EL (cell line): ENCODE measurements at places on chromosomes 12 and 14.

DNA sequence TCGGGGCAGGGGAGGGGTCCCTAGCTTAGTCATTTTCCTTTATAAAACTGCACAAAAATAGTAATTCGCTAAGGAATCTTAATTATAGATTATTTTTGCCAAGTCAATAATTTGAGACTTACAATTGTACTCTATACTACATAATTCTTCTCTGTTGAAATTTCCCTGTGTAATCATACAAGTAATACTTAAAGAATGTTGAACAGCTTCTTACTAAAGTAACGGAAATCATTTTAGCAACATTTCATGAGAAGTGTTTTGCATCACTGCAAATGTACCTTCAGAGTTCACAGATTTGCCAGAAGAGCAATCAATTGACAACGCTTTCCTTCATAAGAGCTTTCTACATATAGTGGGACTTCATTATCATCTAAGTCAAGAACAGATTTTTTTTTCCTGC is 7.9 kb upstream of the GNG2 start:
- no peak for DNase-seq

GRCh38 chr12:120999191-121000120 is 16.8 kb downstream of the C12orf43 start:
- no peak for DNase-seq

- no peak for DNase-seq
Measured at GRCh38 chr12:80017261-80017870, 82.0 kb upstream of the OTOGL start.

DNA sequence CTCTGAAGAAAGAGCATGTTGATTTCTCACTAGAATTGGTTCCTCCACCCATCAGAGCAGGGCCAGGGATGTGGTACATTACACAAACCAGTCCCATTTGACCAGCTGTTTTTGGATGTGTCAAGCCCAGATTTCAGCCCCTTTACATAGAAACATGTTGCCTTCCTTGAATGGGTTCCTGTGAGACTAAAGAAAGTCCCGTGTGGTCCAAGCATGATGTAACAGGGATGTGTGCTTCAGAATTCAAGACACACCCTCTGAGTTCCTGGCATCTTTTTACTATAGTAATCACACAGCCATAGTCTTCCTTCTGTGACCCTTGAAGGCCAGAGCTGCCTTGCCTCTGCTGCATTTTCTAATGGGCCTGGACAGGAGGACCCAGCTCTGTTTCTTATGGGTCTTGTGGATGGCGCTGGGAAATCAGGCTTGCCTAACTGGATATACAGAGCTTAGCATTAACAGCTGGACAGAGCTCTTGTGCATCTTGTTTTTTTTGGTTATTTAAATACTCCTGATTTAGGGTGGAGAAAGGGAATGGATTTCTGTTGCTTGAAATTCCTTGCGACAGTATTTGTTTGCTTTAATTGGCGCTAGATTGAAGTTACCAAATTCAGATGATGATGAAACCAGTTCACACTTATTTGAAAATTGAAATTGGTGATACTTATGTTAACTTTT is 341.0 kb downstream of the ZFP36L1 start:
- no peak for DNase-seq

DNA sequence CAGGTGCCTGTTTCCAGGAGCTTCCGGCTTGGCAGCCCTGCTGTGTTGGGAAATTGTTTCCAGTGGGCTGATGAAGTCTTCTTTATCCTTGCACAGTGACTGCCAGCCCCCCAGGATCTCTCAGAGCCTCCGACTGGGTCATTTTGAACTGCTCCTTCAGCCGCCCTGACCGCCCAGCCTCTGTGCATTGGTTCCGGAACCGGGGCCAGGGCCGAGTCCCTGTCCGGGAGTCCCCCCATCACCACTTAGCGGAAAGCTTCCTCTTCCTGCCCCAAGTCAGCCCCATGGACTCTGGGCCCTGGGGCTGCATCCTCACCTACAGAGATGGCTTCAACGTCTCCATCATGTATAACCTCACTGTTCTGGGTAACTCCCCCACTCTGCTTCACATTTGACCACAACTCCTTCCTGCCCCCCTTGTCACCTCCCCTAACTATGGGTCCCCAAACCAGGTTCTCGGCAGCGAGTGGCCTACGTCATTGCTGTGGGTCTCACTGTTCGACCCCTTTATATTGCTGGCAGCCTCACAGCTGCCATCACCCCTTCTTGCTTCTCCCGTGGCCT is 2.3 kb downstream of the LAG3 start:
- no peak for DNase-seq

DNA sequence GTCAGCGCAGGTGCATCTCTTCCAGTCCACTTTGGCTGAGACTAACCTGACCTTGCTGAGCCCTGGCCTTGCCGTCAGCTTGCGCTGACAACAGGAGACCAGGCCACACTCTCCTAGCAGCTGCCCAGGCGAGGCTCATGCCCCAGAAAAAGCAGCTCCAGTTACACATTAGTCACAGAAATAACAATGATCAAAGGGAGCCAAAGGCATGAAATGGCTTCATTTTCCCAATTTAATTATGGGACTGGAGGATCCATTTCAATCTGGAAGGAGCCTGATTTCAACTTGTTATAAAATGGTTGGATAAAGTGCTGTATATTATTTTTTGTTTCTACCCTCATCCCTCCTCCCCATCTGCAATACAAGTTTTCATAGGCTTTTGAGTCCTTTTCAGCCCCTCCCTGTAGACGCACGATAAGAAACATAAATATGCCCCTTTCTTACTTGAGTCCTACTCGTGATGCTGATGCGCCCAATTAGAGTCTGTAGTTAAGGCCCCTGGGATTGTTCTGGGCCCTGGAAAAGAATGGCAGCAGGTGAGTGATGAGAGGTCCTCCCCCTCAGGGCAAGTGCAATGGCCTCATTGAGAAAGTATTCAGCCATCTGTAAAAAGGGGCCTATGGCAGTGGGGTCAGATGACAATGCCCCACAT is 376.0 kb downstream of the C12orf75 start:
- DNase-seq = peak; percentile 77

GRCh38 chr12:11881835-11882234 is 188.9 kb upstream of the BCL2L14 start:
- no peak for DNase-seq

DNA sequence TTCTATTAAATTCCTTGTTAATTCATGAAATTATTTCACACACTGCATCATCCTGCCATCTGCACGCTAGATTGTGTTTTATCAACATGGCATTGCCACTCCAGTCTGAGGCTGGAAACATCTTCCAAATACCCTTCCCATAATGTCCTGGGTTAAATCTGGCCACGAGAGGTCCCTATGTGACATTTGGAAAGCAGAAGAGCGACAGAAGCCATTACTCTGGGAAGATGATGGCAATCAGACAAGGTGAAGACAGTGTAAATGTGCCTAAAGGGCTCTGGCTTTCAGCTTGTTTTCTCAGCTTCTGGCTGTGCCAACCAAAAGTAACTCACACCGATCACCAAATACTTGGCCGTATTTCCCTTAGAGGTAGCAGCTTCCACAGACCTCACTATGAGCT is 144.8 kb downstream of the CAPZA3 start:
- no peak for DNase-seq

DNA sequence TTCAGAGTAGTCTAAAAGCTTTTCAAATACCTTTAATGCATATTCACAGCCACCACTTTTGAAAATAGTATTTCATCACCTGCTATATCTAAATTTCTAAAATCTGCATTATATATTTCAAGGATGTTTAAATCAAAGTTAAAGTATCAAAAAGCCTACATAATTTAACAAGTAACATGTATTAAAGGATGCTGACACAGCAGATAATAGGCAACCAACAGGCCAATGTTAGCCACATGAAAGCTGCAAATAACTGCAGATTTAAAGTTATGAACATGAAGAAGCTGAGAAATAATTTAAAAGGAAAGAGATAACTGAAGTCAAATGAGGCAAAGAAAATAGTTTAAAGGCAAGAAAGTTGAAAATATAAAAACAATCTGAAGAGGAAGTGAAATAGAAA is 39.8 kb upstream of the NELL2 start:
- DNase-seq = no peak

GRCh38 chr12:95349291-95349690 is 124.7 kb upstream of the METAP2 start:
- DNase-seq = no peak

- no peak for DNase-seq
Measured at GRCh38 chr12:82015623-82016347, 256.6 kb upstream of the PPFIA2 start.

GRCh38 chr14:65879248-65880009 is 466.9 kb downstream of the FUT8 start:
- DNase-seq = peak; percentile 16

- DNase-seq = no peak
Measured at GRCh38 chr14:94126800-94127199, 2.6 kb downstream of the IFI27L2 start.

GRCh38 chr12:41709463-41710285 is 435.0 kb downstream of the GXYLT1 start:
- DNase-seq = peak; percentile 2

DNA sequence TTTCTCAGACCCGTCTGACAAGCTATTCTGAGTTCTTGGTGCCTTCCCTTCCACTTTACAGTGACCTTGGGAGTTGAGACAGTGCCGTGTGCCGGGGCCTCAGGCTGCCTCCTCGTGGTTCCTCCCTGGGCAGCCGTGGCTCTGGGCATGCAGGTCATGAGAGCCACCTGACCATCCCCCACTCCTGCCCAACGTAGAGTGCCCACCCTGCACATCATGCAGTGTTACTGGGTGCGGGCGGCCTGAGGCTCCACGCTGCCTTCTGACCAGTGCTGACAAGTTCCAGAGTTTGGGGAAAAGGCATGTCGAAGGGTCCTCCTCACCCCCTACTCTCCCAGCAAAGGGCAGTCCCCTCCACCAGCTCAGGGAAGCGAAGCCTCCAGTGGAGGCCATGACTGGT is 190.5 kb downstream of the TSPAN9 start:
- DNase-seq = no peak

- DNase-seq = no peak
Measured at GRCh38 chr12:124332900-124333299, 38.0 kb downstream of the RFLNA start.

GRCh38 chr14:104144911-104145825 is 6.8 kb downstream of the KIF26A start:
- no peak for DNase-seq

DNA sequence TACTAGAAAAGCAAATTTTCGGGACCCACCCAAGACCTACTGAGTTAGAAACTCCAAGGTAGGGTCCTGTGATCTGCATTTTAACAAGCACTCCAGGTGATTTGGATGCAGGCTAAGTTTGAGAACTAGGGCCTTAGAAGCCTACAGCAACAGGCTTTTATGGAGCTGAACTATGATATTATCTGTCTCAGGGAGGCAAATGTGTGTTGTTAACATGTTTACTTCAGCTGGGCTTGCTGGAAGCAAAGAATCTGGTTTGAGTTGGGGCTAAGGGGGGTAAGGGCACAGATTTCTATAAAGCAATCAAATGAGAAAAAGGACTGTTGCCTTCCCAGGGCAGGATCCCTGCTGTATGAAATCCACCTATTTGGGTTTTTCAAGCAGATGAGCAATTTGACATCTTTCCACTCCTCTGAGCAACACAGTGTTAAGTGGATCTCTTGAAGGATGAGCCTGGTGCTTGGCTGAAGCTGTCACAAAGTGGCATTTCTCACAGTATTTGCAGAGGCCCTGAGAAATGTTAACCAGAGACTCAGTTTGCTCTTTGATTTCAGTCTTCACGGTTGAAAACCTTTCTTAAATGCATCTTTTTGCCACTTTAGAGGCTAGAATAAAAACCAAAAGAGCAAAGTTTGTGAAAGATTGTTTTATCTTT is 36.2 kb upstream of the SOCS2 start:
- no peak for DNase-seq

GRCh38 chr12:83537428-83538053 is 850.8 kb downstream of the TMTC2 start:
- DNase-seq = no peak

DNA sequence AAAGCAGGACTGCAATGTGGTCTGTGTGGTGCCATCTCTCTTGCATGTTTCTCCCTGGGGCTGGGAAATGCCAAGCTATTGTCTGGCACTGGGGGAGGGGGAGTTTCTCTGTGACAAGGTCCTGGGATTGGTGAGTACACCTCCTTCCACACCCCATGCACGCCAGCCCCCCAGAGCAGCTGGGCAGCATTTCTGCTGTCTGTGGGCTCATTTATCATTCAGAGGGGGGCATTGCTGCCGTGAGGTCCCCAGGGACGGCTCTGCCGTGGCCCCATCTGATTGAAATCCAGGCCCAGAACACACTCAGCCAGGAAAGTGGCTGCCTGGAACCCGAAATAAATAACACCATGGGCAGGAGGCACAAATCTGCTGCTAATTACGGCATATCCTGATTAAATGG is 12.6 kb upstream of the FAM222A start:
- no peak for DNase-seq

DNA sequence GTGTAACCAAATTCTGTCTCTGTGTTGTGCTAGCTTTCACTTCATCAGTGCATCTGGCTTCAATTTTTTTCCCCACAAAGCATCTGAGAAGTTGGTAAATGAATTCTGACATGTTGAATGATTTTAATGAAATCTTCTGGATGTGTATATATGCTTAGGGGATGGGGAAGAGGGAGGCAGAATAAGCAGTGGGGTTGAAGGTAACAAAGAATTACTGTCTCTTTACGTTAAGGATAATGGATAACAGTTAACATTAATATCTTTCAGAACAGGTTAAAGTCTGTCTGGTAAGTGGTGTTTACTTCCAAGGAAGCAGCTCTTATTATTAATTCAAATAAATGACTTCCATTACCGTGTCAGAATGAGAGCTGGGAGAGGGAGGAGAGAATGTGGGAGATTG is 261.7 kb downstream of the ERC1 start:
- DNase-seq = no peak

DNA sequence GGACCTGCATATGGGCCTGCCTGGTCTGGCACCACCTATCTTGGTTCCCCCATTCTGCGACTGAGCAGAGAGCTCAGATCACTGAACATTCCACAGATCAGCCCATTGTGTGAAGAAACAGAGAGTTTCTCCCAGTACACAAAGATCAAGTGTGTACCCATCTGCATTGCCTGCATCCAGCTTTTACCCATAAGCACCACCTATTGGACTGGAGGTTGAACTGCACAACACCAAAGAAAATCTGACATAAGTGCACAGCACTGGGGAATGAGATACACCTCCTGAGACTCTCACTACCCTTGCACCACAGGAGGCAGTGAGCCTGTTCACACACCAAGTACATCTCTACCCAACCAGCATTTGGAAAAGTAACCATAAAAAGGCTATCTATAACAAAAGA is 362.6 kb upstream of the CLEC14A start:
- no peak for DNase-seq

DNA sequence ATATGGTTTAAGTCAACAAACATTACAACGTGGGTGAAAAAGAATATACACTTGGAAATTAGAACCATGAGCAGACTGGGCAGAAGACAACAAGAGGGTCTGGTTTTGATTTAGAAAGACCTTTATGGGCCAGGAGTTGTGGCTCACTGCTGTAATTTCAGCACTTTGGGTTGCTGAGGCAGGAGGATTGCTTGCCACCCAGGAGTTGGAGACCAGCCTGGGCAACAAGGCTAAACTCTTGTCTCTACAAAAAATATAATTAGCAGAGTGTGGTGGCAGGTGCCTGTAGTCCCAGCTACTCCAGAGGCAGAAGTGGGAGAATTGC is 2.7 kb upstream of the NFKBIA start:
- no peak for DNase-seq
